ENCODE measurements at places on chromosomes 6 and 20.

DNA sequence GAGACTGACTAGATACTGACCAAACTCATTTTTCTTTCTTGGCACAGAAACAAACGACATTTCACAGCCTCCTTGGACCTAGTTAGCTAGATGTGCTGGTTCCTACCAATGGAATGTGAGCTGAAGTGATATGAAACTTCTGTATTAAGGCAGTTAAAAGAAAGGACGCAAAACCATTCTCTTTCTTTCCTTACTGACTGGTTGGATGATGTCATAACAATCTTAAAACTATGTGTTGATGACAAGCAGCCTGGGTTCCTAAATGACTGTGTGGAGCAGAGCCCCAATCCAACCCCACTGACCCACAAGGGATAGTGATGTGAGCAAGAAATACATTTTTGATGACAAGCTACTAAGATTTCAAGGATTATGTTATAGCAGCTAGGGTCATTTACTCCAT lies 35.6 kb downstream of the CEP162 start:
- no peak for DNase-seq

GRCh38 chr20:55538261-55538908 lies 466.9 kb downstream of the CBLN4 start:
- peak; percentile 9 for DNase-seq

DNA sequence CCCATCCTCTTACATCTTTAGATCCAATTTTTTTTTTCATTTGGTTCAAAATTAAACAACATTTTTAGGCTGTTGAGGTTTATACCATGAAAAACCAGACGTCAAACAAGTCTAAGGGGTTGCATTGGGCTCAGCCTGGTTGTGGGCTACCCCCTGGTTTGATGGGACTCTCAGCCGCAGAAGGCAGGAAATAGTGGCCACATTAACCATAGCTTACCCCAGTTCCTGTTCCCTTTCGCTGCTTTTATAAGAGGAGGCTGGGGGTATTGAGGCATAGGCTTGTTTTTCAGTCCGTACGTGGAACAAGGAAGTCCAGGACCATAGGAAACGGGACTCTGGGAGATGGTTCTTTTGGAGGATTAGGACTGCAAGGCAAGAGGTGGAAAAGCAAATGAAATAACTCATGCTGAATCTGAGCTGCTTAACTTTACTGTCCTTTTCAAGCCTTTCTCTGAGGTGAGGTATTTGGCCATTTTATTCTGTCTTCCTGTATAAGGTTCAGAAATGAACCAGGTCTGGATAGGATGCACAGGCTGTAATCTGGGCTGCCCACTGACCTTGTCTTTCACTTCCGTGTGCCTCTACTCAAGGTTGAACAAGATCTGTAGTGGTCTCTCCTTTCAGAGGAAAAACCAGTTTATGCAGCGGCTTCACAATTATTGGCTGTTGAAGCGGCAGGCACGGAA lies 7.7 kb downstream of the BRPF3 start:
- DNase-seq = no peak

DNA sequence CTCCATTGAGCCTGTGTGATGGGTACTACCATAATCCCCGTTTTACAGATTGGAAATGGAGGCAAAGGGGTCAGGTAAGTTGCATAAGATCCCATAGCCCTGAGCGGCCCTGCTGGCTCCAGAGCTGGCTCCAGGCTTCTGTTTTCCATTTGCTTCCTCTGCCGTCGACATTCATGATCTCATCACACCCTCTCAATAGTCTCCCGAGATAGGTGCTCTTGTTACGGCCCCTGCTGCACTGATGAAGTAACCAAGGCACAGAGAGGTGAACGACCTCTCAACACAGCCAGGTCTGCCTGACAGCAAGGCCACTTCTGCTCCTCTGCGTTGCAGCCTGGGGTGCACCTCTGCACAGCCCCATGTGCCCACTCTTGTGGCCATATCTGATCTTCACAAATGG lies 16.9 kb downstream of the CDH22 start:
- DNase-seq = no peak

DNA sequence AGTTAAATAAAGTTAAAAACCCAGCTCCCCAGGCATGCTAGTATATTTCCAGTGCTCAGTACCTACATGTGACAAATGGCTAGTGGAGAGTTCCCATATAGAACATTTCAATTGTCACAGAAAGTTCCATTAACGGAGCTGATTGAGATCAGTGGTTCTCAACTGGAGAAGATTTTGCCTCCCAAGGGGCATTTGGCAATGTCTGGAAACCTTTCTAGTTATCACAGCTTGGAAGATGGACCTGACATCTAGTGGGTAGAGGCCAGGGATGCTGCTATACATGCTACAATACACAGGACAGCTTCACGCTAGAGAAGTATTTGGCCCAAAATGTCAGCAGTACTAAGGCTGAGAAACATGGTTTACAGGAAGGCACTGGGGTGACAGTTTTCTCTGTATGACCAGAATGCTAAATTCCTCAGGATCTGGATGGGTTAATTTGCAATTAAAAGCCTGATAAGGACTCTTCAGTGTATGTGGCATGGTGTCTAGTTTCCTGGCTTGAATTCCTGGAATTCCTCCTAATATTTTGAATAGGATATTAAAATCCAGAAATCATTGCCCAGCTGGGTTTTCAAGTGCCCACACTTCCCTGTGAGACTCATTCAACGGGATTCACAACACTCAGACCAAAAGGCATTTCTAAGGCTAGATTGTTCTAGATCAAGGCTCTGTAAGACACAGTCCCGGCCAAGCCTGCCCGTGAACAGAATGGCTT lies 84.7 kb upstream of the SALL4 start:
- DNase-seq = peak; percentile 7

DNA sequence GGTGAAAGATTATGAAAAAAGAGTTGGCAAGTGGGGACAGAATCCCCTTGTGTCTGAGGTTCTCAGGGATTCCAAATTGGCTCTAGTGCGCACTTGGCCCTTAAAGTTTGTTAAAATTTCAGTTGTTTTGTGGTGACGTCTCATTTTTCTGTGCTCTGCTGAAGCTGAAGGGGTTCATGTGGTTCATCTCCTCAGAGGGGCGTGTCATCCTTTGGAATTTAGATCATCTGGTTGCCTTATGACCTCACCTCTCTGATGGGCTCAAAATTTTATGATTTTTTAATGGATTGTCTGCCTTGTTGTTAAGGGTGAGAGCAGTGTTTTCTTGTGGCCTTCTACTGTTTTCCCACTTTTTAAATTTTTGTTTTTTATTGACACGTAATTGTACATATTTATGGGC lies 20.3 kb downstream of the CYB5R4 start:
- DNase-seq = peak; percentile 18

DNA sequence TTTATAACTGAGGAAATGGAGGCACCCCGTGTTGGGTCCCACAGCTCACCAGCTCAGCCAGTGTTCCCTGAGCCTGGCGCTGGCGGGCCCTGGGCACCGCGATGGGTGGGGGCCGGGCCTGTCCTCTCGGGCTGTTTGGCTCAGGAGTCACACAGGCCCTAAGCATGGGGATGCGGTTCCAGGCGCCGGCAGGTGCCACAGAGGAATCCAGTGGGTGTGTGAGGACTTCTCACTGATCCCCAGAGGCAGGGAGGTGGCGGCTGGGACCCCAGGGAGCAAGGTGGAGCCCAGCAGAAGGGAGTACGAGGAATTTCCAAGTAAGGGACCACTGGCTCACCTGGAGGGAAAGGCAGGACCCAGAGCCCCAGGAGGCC lies 57.5 kb downstream of the IRF4 start:
- no peak for DNase-seq

DNA sequence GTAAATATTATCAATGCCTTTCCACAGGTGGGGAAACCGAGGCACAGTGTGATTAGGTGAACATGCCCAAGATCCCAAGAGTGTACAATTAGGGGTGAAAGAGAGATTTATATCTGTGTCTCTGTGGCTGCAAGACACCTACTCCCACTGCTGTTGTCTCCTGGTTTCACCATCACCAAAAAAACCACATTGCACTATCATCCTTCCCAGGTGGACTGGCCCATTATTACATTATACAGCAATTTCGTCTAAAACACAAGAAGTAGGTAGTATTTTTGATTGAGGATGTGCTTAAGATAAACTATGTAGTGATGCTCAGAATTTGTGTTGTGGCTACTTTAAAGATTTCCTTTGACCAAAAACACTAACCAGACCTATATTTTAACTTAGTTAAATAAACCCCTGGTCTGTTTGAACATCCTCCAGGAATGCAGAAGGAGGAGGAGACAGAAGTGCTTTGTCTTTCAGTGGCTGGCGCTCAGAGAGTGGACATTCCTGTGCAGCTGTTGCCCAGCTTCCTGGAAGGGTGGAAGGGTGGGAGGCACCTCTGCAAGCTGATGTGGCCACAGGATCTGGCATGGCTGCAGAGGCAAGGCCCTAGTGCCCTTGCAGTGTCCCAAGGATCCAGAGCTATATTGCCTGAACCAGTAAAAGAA lies 23.8 kb downstream of the DCBLD1 start:
- peak; percentile 33 for DNase-seq

- no peak for DNase-seq
Measured at GRCh38 chr20:56171087-56172012, 77.2 kb upstream of the MC3R start.

- no peak for DNase-seq
Measured at GRCh38 chr20:51494241-51495110, 48.0 kb downstream of the NFATC2 start.

- no peak for DNase-seq
Measured at GRCh38 chr6:90370493-90370959, 73.9 kb upstream of the BACH2 start.

GRCh38 chr6:53634184-53634631 lies 31.3 kb downstream of the KLHL31 start:
- no peak for DNase-seq

- DNase-seq = peak; percentile 23
Measured at GRCh38 chr6:85362652-85363310, 87.1 kb upstream of the NT5E start.

DNA sequence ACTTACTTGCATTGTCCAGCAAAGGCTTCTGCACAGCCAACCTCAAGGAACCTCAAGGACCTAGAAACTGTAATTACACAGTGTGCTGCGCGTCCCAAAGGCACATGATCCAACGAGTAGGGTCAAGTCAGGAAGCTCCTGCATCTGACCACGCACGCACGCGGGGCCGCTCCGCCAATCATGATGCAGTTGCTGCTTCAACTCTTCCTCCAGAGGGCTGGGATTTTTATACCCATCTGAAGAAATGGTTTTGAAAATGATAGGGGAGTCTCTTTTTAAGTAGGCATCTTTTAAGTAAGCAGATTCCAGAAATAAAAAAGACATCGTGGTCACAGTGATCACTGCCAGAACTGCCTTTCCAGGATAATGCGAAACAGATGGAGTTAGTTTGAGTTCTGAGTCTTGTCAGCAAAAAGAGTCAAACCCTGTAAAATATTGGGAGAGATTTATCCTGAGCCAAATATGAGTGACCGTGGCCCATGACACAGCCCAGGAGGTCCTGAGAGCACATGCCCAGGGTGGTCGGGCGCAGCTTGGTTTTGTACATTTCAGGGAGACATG lies 34.0 kb downstream of the KIF25 start:
- DNase-seq = peak; percentile 88

DNA sequence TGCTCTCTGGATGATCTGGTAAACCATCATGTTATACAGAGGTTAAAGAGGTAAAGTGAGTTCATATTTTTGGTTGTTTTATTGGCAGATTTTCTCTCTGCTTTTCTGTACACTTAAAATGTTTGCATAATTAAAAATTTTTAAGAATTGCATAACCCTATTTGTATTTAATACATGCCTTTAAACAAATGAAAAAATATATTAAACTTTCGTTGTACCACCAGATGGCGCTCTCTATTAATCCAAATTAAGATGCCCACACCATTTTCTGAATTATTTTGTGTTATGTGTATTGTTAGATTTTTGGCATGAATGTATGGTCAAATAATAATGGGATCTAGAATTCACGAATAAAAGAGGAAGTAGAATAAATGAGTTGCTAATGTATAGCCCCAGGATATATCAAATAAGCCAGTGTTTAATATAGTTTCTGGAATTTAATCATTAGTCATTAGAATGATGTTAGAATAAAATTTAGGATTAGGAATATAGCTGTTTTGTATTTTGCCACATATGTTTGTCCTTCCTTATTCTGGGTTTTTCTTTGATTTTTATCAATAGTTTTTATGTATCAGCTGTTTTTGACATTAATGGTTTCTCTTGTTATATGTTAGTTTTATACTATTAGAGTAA lies 38.9 kb downstream of the SMAP1 start:
- peak; percentile 38 for DNase-seq

DNA sequence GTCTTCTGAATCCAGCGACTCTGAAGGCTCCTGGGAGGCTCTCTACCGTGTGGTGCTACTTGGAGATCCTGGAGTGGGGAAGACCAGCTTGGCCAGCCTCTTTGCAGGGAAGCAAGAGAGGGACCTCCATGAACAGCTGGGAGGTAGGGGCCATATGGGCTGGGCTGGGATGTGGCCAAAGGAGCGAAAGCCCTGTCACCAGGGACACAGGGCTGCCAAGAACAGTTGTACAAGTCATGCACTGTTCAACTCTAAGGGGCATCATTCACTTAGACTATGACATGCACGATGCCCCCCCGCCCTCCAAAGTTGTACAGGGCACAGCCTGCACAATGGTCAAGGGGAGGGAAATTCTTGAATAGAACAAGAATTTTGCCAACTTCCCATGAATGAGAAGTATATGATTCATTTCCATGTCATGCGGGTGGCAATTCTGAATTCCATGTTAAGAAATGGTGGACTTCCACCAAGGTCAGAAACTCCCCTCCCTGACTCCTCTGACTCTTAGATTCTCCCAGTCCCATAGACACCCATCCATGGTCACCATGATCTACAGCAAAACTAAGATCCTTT lies 1.6 kb downstream of the REM1 start:
- no peak for DNase-seq

- DNase-seq = no peak
Measured at GRCh38 chr6:26358511-26358981, 6.5 kb upstream of the BTN3A2 start.

- DNase-seq = no peak
Measured at GRCh38 chr20:62027698-62028321, 37.9 kb downstream of the TAF4 start.
